ENCODE measurements at places on chromosomes 12 and 14.

DNA sequence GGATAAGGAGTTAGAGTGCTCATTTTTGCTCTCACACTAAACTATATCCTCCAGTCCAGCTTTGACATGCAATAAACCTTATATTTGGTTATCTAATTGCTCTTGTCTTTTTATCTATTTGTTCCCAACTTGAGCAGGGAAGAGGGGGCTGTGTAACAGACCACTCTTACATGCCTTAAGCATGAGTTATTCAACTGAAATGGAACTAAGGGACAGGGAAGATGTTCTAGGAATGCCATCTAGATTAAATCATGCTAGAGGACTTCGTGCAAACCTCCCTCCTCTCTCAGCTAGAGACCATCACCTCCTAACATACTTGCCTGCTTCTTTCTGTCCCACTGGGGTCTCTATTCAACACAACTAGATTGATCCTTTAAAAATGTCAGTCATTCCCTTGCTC is 20.6 kb downstream of the SPX start:
- no peak for DNase-seq

GRCh38 chr14:65156568-65157366 is 54.5 kb upstream of the MAX start:
- DNase-seq = no peak

GRCh38 chr12:94714378-94715114 is 64.2 kb upstream of the TMCC3 start:
- no peak for DNase-seq

GRCh38 chr12:109611223-109611622 is 37.6 kb downstream of the MVK start:
- DNase-seq = no peak

GRCh38 chr12:104022786-104023185 is 27.2 kb downstream of the GLT8D2 start:
- no peak for DNase-seq

GRCh38 chr14:101839236-101839635 is 77.7 kb downstream of the PPP2R5C start:
- no peak for DNase-seq

- DNase-seq = no peak
Observed at GRCh38 chr14:62289471-62289870, 527.3 kb downstream of the SNAPC1 start.

- peak; percentile 88 for DNase-seq
Observed at GRCh38 chr14:95490138-95490509, 26.3 kb downstream of the SYNE3 start.

- no peak for DNase-seq
Observed at GRCh38 chr12:3493043-3493858, 2.2 kb downstream of the PRMT8 start.
